ENCODE measurements at places on chromosomes 5 and 9.

DNA sequence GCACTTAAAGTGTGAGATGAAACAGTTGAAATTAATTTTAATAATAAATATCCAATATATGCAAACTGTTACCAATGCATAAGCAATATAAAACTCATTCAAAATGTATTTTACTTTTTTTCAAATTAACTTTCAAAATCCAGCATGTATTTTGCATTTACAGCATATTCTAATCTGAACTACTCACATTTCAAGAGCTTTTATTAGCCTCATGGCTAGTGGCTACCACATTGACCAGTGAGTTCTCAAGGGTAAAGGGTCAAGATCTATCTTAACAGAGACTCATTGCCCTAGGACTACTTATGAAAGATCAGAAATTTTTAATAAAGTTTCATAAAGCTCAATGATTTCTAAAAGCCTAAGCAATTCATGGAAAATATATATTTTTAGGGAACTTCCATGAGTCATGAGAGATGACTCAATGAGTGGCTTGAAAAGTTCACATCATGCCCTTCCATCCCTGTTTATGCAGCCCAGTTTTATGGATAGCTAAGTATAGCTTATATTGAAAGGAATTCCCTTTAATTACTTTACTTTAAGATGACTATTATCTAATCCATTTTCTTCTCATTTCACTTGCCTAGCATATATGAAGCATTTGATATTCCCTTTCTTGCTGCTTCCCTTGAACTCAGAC is 608.6 kb downstream of the SLCO4C1 start:
- no peak for DNase-seq

GRCh38 chr5:9784231-9784630 is 154.1 kb upstream of the TAS2R1 start:
- no peak for DNase-seq

- DNase-seq, result no peak
Measured at GRCh38 chr9:113380869-113381378, 4.1 kb upstream of the HDHD3 start.

DNA sequence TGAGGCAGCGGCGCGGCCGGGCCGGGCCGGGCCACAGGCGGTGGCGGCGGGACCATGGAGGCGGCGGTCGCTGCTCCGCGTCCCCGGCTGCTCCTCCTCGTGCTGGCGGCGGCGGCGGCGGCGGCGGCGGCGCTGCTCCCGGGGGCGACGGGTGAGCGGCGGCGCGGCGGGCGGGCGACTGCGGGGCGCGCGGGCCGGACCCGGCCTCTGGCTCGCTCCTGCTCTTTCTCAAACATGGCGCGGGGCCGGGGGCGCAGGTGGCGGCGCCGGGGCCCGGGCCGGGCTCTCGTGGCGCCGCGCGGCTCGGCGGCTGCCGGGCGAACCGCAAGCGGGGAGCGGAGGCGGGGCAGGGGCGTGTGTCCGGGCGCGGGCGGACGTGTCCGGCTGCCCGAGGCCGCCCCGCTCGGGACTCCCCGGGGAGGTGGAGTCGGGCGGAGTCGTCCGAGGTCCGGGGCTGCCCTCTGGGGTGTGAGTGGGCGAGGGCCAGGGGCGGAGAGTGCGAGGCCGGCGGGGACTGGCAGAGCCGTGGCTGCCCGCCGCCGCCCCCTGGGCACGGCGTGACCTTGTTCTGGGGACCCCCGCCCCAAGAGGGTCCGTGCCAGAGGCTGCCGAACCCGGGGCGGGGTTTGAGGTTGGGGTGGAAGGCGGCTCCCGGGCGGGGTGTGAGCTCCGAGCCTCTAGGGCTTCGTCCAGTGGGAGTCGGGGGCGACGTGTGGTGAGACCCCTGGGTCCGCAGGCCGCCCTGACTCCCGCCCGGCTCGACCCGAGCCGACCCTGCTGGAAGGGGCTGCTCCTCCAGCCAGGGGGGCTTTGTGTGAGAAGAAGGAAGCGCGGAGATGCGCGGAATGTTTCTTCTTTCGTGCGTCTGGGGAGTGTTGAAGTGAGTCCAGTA is 485 bp downstream of the TGFBR1 start:
- DNase-seq, result peak; percentile 19

- no peak for DNase-seq
Measured at GRCh38 chr5:160674901-160675300, 177.1 kb downstream of the ATP10B start.

GRCh38 chr5:40841068-40841805 is at the start of gene CARD6:
Gene CARD6, plus strand, starts transcription at chr5:40841367. Its CDS starts 16 bp downstream, at chr5:40841383.
- no peak for DNase-seq

DNA sequence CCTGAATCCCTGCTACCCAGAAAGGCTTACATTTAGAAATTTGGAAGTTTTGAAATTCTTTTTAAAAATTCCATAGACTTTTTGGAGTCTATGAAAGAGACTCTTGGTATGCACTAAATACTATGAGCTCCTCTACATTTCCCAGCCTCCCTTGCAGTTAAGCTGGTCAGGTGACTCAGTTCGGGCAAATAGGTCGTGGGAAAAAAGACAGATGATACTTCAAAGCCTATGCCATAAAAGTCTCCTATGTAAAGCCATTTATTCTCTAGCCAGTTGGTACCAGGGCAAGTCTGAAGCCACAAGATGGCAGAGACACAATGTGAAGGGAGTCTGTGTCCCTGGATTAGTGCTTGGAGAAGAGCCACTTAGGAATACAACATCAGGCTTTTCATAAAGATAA is 101.8 kb downstream of the BOD1 start:
- DNase-seq, result no peak

- no peak for DNase-seq
Measured at GRCh38 chr5:78907255-78907891, 77.7 kb downstream of the ARSB start.

DNA sequence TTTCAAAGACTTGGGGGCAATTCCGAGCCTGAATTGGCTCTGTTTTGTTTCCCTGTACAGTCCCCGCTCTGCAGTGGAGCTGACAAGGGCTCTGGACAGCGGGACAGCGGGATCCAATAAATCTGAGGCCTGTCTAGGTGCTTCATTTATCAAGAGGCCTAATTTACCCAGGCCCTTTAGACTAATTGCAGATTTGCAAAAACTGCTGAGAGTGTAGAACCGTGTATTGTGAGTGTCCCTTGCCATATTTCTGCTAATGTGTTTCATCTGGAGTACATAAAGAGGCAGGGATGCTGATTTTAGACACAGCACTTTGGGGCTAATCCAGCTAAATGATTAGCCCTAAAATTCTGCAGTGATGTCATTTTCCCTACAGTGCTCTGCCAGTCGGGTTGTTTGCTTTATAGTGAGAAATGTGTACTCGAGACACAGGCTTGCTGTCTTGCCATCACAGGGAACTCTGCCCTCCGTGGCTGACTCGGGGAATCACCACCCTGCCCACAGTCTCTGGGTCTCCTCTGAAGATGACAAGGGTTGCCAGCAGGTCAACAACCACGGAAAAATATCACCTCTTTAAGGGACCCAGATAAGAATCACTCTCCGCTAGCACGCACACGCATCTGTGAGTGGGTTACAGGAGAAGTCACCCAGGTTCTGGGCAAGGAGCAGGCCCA is 592.0 kb downstream of the BNC2 start:
- no peak for DNase-seq

DNA sequence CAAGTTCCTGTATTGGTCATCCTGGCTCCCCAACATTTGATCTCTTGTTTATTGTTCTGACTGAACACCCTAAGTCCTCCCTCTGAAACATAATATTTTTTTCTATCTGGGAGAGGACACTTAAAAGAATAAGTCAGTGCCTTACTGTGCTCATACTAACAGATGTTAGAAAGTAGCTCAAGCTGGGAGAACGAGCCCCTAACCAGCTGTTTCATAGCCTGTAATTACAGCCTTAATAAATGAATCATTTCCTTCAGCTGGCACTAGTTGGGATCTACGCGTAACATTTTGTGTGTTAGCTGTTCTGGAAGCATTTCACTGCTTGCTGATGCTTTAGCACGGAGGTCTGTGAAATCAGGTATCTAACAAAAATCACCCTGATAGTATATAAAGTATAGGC is 345.9 kb upstream of the RIOK2 start:
- DNase-seq, result no peak

GRCh38 chr5:5702934-5703333 is 280.5 kb downstream of the ICE1 start:
- no peak for DNase-seq

DNA sequence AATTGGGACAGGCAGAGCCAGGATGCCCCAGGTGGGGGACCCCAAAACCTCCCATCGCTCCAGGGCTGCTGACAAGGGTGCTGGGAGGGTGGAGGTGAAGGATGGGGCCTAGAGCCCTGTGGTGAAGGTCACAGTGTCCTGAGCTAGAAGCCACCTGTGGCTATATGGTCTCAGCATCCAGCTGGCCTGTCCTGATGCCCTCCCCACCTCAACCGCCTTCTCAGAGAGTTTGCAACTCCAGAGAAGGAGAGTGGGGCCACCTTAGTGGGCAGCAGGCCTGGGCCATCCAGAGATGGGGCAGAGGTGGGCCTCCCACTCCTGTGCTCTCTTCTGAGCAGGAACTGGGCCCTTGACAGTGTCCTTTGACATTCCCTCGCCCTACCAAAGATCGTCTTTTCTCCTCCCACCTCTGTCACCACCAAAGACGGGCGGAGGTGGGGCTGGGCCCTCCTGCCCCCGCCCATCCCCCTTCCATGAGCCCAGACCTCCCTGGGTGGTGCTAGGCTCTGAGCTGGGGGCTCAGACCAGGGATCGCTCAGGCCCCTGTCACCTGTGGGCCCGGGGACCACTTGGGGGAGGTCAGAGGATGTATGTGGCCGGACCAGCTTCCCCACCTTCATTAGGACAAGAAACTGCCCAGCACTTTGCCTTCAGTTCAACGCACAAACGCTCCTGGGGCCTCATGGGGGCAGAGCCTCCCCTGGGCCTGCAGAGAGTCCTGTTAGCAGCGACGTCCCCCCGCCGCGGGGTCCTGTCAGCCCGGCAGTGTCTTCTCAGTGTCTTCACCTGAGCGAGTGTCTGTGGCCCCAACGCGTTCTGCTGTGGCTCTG is 10.0 kb upstream of the DOLPP1 start:
- no peak for DNase-seq

DNA sequence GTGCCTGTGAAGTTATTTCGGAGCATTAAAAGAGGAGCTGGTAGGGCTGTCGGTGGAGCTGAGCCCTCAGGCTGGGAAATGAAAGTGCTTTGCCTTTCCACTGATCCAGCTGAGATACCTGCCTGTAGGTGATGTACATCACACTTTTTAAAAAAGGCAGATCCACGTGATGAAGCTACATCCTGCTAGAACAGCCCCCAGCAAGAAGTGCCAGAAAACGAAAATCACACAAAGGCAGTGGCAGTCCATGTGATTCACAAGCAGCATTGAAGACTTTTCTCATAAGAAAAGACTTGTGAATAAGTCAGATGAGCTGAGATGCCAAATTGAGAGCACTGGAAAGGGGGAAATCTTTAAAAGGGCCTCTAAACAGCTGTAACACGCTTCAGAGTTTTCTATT is 765.1 kb downstream of the PTPRD start:
- DNase-seq, result no peak

DNA sequence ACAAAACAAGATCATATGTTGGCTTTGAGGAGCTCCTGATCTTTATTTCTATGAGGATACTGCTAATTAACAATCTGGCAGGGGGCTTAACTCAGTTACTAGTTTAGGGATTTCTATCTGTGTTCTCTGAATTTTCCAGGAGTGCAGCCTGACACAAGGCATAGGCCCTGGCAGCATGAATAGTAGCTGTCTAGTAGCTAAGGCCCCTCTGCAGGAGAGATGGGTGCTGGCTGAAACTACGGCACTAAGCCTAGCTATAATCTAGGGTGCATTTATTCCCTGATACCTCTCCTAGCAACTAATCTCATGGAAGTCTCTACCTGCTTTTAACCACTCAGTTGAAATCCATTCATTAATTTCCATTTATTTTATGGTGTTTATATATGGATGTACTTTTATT is 268.2 kb downstream of the TMEM232 start:
- DNase-seq, result no peak

DNA sequence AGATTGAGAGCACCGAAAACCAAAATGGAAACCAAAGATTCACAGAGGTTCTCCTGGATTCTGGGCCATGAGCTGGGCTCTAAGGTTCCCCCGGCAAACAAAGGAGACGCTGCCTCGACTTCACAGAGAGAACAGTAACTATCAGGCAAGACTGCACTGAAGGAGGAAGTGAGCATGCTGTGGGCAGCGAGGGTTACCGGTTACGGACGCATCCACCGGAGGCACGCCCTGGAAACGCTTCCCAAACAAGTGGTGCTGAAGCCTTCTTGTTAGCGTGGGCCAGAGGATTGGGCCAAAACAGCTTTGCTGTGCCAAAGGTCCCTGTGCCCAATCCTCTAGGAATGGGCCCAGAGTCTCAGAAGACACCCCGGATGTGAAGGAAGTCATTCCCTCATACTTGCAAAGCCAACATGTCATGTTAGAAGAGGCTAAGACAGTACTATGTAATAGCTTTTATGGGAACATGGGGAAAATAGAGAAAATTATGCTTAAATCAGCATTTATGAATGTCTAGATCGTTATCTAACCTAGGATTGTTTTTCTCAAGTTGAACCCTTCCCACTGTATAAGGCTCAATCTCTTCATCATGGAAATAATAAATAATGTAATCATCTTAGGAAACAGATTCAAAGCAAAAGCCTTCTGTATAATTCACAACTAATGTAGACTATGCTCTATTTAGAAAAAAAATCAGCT is 145.4 kb downstream of the GABBR2 start:
- DNase-seq, result no peak

DNA sequence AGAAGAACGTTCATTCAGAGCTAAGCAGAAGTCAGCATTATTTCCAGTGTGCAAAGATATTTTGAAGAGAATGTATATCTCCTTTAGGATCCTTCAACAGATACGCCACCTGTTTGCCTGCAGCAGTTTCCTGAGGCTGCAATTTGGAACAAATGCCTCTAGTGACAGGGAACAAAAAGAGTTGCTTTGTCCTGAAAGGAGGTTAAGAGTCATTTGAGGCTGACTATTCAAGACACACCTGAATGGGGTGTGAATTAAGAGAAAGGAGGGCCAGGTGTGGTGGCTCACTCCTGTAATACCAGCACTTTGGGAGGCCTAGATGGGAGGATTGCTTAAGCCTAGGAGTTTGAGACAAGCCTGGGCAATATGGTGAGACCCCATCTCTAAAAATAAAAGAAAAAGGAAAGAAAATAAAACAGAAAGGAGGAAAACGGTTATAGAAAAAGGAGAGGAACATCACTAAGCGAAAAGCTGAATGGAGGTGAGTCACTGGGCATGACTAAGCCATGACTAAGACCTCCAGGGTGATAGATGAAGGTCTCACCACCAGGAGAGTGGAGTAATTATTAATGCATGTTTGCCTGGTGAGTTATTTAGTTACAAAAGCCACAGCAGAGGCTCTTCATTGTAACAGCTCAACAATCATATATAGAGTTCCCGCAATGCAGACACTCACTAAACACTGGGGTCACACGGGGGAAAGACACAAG is 255.2 kb upstream of the TNC start:
- no peak for DNase-seq

DNA sequence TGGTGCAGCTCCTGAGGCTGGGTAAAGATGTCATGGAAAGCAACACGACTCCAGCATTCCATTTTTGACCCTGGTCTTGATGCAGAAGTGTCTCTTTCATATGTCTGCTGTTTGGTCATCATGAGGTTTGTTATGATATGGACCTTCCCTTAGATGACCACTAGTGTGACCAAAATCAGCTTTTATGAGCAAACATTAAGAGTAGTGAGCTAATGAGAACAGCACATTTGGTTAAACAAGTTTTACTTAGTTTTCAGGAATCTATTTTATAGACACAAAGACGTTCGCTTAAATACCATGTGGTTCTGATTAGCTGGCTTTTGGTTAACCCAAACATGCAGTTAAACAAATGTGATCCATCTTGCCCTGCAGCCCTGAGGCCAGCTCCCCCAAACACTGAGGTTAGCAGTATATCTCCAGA is 56.7 kb upstream of the ACTBL2 start:
- no peak for DNase-seq
